Activated CD4-positive, alpha-beta T cell treated with anti-CD3 and anti-CD28 coated beads for 36 hours (primary cell): ENCODE measurements at places on chromosomes 12 and 14. TPM values are rescaled to one million over a fixed set of nuclear protein-coding genes. Genes with fewer than 3 reads are reported as not detected.

Gene PTCSC3
- not detected for total RNA-seq

Gene PRB2
- not detected for total RNA-seq

Gene NEUROD4
- not detected for total RNA-seq

Gene CLEC1B
- total RNA-seq, result not detected

Gene SRGAP1
- total RNA-seq, result 0.02 TPM

Gene NINJ2
- total RNA-seq, result 3.5 TPM

DNA sequence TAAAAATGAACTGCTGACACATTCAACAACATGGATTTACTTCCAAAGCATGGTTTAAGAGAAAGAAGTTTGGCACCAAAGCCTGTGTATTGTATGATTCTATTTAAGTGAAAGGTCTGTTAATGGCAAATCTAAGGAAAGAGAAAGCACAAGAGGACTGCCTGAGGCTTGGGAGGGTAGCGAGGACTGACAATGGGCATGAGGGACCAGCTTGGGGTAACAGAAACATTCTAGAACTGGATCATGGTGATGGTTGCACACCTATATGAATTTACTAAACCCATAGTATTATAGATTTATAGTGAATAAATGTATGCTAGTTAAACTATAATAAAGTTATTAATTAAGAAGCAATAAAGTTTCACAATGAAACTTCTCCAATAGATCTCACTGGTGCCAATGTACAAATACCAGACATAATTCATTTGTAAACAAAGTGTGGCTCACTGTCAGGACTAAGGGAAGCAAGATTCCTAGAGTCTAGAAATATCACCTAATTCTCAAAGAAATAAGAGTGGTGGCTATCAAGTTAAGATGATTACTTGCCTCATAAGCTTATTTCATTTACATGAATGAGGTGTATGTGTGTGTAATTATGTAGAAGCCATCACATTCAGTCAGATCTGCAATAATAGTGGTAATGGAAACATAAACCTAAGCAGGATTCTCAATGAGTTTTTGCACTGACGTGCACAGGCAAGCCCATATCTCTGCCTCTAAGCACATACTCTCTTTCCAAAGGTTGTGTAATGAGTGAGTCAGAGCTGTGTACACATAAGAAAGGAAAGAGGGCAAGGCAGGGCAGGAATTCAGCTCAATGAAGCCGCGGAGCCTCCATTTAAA is 353.4 kb downstream of the KCNH5 start:
- no peaks in the 10 kb centered on the region for H3K27me3 ChIP-seq
- no peaks in the 10 kb centered on the region for H3K4me1 ChIP-seq
- no peaks in the 10 kb centered on the region for H3K36me3 ChIP-seq
- H3K4me3 ChIP-seq, result no peak overlapping the region
- no peak overlapping the region for H3K27ac ChIP-seq

- no peaks in the 10 kb centered on the region for H3K36me3 ChIP-seq
- peaks cover 12% of the 10 kb centered on the region for H3K4me1 ChIP-seq
- no peaks in the 10 kb centered on the region for H3K27me3 ChIP-seq
- H3K27ac ChIP-seq, result peak overlapping the region; percentile 98
- peak; percentile 70 for DNase-seq
Measured at GRCh38 chr12:128783129-128783574, 40.6 kb downstream of the SLC15A4 start.

DNA sequence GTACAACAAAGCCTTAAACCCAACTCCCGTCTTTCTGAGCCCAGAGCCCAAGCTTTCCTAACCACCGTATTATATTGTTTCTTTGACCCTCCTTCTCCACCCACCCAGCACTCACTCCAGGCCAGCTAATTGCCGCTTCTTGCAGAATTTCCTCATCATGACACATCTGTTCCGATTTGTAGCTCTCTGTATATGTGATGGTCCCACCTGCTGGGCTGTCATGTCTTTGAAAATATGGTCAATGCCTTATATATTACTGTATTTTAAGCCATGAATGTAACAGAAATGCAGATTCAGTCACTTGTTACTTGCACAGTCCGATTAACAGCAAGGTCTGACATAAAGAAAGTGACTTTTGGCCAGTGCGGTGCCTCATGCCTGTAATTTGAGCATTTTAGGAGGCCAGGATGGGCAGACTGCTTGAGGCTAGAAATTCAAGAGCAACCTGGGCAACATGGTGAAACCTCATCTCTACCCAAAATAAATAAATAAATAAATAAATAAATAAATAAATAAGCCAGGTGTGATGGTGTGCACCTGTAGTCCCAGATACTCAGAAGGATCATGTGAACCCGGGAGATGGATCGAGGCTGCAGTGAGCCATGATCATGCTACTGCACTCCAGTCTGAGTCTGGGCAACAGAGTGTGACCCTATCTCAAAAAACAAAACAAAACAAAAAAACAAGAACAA is 359.8 kb downstream of the ATP23 start:
- no peak for DNase-seq
- H3K27ac ChIP-seq, result no peak overlapping the region
- no peaks in the 10 kb centered on the region for H3K36me3 ChIP-seq
- H3K4me3 ChIP-seq, result no peak overlapping the region
- no peaks in the 10 kb centered on the region for H3K4me1 ChIP-seq

DNA sequence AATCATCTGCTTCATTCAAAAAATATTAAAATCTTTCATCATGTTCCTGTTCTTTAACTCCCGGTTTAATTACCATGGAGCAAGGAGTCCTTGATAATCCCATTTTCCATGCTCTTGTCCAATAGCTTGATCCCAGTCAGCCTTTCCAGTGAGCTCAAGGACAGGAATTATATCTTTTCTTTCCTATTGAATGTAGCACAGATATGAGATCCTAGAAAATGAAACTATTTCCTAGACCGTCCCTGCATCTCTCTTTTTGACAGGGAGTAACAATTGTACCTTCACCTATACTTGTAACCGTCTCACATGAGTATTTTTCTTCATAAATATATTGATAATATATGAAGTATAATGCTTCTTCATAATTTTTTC is 35.6 kb downstream of the PIK3C2G start:
- H3K27me3 ChIP-seq, result no peaks in the 10 kb centered on the region
- no peaks in the 10 kb centered on the region for H3K36me3 ChIP-seq
- DNase-seq, result no peak
- H3K27ac ChIP-seq, result no peak overlapping the region

- no peak overlapping the region for H3K4me3 ChIP-seq
- no peak for DNase-seq
- peaks cover 15% of the 10 kb centered on the region for H3K27me3 ChIP-seq
- no peak overlapping the region for H3K27ac ChIP-seq
- H3K4me1 ChIP-seq, result peaks cover 11% of the 10 kb centered on the region
Measured at GRCh38 chr12:75783093-75783877, 248.3 kb downstream of the PHLDA1 start.

DNA sequence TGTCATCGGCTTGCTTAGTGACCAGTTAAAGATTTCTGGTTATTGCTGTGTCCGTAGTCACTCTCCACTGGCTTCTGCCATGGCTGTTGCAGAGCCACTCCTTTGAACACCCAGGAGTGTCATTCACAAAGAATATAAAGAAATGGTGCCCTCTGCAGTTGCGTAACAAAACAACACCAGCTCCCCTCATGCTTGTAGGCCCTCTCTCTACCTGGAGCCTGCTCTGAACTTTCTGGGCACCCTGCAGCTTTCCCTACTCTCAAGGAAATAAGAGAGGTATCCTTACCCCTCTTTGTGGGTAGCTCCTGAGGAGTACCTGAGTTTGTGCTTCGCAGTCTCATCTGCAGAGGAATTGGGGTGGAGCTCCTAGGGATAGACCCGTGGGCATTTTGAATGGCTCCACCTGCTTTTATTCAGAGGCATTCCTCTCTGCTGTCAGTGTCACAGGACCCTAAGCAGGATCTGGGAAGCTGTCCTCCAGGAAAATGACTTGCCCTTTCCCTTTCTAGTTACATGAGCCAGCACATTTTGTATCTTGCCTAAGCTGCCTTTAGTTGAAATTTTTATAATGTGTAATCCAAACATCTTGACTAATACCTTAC is 97.2 kb upstream of the TMEM260 start:
- no peak overlapping the region for H3K27ac ChIP-seq
- peak; percentile 18 for DNase-seq
- H3K4me3 ChIP-seq, result no peak overlapping the region
- no peaks in the 10 kb centered on the region for H3K4me1 ChIP-seq
- no peaks in the 10 kb centered on the region for H3K36me3 ChIP-seq
- peaks cover 10% of the 10 kb centered on the region for H3K27me3 ChIP-seq

DNA sequence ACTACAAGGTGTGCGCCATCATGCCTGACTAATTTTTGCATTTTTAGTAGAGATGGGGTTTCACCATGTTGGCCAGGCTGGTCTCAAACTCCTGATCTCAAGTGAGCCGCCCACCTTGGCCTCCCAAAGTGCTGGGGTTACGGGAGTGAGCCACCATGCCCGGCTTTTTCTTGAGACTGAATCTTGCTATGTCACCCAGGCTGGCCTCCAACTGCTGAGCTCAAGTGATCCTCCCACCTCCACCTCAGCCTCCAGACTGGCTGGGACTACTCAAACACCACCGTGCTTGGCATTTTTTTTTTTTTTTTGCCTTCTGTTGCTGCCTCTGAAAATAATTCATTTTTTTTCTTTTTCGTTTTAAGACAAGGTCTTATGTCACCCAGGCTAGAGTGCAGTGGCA is 8.2 kb upstream of the ESPL1 start:
- no peak overlapping the region for H3K4me3 ChIP-seq
- no peaks in the 10 kb centered on the region for H3K36me3 ChIP-seq
- H3K4me1 ChIP-seq, result peaks cover 12% of the 10 kb centered on the region

- no peaks in the 10 kb centered on the region for H3K27me3 ChIP-seq
- no peaks in the 10 kb centered on the region for H3K36me3 ChIP-seq
- no peak overlapping the region for H3K27ac ChIP-seq
- DNase-seq, result no peak
- no peak overlapping the region for H3K4me3 ChIP-seq
Measured at GRCh38 chr12:109433618-109434017, 43.5 kb downstream of the KCTD10 start.

DNA sequence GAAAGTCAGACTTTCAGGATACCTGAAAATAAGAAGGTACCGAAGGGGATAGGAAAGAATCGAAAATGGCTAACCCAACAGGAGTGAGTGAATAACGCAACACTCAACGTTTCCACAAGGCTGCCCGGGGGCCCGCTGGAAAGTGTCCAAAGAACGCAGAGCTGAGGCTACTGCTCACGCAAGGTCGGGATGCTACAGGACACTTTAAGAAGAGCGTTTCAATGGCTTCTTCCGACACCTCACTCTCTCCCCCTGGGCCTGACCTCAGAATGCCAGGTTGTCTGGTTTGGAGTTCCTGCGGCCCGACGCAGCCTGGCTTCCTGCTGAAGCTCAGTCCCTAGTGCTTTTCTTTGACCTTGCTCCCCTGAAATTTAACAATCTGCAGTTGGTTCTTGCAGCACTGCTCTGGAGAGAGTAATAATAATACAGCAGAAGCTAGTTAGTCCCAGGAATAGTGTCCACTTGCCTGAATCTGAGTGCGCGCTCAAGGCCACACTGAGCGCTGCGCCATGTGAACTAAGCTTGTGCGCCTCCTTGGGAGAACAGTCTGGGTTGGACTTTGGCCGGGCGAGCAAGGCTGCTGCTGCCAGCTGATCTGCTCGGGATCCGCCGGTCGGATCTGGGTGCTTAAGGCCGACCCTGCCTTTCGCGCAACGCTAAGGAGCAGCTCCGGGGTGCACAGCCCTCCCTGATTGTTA is 2.0 kb upstream of the ALX1 start:
- H3K4me3 ChIP-seq, result no peak overlapping the region
- H3K36me3 ChIP-seq, result no peaks in the 10 kb centered on the region
- H3K27me3 ChIP-seq, result peaks cover 64% of the 10 kb centered on the region

GRCh38 chr12:8146442-8146771 is 10.4 kb upstream of the ZNF705A start:
- H3K27me3 ChIP-seq, result peaks cover 2% of the 10 kb centered on the region
- no peaks in the 10 kb centered on the region for H3K4me1 ChIP-seq
- H3K27ac ChIP-seq, result no peak overlapping the region
- DNase-seq, result no peak
- H3K36me3 ChIP-seq, result peaks cover 9% of the 10 kb centered on the region
- H3K4me3 ChIP-seq, result no peak overlapping the region

GRCh38 chr12:46944088-46944487 is 118.3 kb upstream of the SLC38A4 start:
- peak; percentile 11 for DNase-seq
- no peak overlapping the region for H3K4me3 ChIP-seq
- H3K36me3 ChIP-seq, result no peaks in the 10 kb centered on the region

GRCh38 chr12:101902641-101903040 is 25.3 kb downstream of the DRAM1 start:
- H3K27me3 ChIP-seq, result no peaks in the 10 kb centered on the region
- no peak for DNase-seq
- H3K4me1 ChIP-seq, result no peaks in the 10 kb centered on the region
- no peaks in the 10 kb centered on the region for H3K36me3 ChIP-seq

- no peak for DNase-seq
- H3K27ac ChIP-seq, result no peak overlapping the region
- H3K4me1 ChIP-seq, result no peaks in the 10 kb centered on the region
- H3K4me3 ChIP-seq, result no peak overlapping the region
Measured at GRCh38 chr12:126093908-126094307, 1028.7 kb downstream of the AACS start.

GRCh38 chr14:50038398-50039119 is 77.8 kb downstream of the VCPKMT start:
- H3K36me3 ChIP-seq, result peaks cover 45% of the 10 kb centered on the region
- H3K4me3 ChIP-seq, result peak overlapping the region; percentile 75
- H3K27me3 ChIP-seq, result no peaks in the 10 kb centered on the region
- peaks cover 66% of the 10 kb centered on the region for H3K4me1 ChIP-seq

DNA sequence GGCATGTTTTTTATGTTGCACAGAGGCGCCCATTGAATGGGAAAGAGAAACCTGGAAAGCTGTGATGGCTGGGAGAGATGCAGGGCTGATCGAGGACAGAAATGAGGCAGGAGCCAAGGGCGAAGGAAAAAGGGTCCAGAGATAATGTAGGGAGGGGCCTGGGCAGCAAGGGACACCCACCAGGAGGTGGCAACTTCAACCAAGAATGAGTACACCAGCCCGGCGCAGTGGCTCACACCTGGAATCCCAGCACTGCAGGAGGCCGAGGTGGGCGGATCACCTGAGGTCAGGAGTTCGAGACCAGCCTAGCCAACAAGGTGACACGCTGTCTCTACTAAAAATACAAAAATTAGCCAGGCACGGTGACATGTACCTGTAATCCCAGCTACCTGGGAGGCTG is 4.0 kb downstream of the SSH1 start:
- peaks cover 22% of the 10 kb centered on the region for H3K36me3 ChIP-seq
- DNase-seq, result no peak
- peaks cover 32% of the 10 kb centered on the region for H3K4me1 ChIP-seq
- no peak overlapping the region for H3K27ac ChIP-seq
- H3K27me3 ChIP-seq, result no peaks in the 10 kb centered on the region

GRCh38 chr12:117466677-117467362 is 105.4 kb upstream of the NOS1 start:
- no peak overlapping the region for H3K27ac ChIP-seq
- no peak overlapping the region for H3K4me3 ChIP-seq
- H3K4me1 ChIP-seq, result no peaks in the 10 kb centered on the region
- H3K36me3 ChIP-seq, result no peaks in the 10 kb centered on the region

- H3K4me1 ChIP-seq, result peaks cover 66% of the 10 kb centered on the region
- DNase-seq, result no peak
- H3K27ac ChIP-seq, result peak overlapping the region; percentile 34
- peak overlapping the region; percentile 50 for H3K4me3 ChIP-seq
Measured at GRCh38 chr12:47901063-47901717, 3.6 kb downstream of the VDR start.
